SJCRH30 (cell line): ENCODE measurements at places on chromosomes 3 and 15.

DNA sequence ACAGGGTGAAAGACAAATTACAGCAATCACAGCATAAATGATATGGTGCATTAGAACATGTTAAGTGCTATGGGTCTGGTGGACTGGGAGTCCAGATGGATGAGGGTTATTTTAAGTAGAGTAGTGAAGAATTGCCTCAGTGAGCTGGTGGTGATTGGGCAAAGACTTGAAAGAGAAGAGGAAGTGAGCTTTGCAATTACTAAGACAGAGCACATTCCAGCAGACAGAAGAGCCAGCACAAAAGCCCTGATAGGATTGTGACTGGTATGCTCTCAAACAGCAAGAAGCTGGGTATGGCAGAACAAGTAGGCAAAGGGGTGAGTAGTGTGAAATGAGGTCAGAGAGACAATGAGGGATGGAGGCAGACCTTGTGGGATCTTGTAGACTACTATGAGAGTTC lies 2.1 kb upstream of the ACKR4 start:
- DNase-seq = no peak

DNA sequence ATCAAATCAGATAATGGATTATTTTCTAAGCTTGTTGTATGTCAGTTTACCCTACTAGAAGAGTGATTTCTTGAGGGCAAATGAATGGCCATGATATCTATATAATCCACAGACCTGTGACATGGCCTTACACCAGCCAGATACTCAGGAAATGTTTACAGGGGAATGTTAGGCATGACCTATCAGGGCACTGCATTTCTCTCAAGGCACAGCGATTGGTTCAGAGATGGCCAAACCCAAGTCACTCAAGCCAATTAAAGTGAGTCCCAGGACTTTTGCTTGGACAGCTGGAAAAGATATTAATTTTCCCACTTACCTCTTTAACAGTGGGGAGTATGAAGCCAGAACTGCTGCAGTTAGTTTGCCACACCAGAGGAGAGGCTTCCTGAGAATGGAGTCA lies 28.7 kb upstream of the GATA2 start:
- no peak for DNase-seq

DNA sequence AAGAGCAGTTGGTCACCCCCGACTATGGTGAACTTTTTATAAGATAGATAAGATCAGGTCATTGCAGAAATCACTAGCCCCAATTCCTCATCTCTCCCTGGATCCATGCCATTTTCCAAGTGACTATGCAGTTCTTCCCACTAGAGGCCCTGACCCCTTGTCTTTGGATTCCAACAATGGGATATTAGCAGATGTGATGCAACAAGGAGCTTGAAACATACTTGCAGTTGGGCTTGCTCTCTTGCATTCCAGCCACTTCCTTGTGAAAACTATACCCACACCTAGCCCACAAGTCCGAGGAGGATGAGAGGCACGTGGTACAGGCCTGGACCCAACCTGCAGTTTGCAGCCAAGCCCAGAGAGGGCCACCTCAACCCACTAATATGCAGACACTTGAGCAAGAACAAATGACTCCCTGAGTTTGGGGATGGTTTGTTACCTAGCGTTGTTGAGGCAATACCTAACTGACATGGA lies 60.6 kb downstream of the SUCLG2 start:
- no peak for DNase-seq

DNA sequence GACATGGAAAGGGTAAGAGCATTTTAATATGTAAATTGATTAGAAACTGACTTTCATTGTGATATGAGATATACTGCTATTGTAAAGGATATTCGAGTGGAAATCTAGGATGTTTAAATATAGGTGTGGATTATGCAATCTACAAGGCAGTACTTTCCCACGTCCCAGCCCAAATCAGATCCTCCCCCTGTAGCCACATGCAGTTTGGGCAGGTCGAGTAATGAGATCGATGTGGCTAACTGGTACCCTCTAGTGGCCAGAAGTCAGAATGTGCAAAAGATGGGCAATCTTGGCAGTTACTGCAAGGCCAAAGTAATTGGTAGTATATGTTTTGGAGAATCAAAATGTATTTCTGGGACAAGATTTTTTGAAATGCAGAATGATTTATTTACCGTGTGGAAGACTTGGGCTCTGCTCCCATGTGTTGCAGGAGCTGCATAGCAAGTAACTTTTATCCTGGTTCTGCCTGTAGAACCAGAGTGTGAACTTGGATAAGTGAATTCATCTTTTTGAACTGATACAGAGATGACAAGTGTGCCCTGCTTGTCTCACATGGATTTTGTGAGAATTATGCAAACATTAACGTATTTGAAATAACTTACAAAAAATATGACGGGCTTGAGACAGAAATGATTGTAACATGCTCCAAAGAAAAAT lies 94.5 kb upstream of the ADAMTSL3 start:
- DNase-seq = peak; percentile 45

GRCh38 chr15:48566668-48567067 lies 78.8 kb downstream of the FBN1 start:
- DNase-seq = peak; percentile 38

DNA sequence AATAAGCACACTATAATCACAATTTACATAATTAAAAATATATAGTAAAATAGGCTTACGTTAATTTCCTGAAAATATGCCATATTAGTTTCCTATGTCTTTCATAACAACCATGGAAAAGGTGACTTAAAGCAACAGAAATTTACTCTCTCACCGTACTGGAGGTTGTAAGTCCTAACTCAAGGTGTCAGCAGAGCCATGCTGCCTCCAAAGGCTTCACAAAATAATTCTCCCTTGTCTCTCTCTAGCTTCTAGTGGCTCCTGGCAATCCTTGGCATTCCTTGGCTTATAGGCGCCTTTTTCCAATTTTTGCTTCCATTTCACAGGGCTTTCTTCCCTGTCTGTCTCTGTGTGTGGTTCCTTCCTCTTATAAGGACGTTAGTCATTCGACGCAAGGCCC lies 7.6 kb downstream of the SI start:
- no peak for DNase-seq

- DNase-seq = peak; percentile 27
These were observed 6.7 kb downstream of the NANOGP8 start for GRCh38 chr15:35078221-35078915.

GRCh38 chr3:101838691-101839090 lies 10.6 kb upstream of the NFKBIZ start:
- no peak for DNase-seq

DNA sequence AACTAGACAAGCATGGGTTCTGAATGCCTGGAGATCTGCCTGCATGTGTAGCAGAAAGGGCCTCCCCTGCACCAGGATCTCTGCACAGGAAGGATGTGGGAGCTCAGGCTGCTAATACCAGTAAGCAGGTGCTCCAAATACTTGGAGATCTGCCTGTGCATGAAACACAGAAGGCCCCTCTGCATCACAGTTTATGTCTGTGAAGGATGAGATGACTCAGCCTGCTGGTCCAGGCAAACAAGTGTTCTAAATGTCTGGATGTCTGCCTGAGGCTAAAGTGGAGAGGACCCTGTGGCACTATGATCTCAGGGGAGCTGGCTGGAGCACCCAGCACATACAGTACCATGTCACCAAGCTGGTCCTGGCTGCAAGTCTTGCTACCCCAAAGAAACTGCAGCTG lies 678.8 kb downstream of the MCTP2 start:
- DNase-seq = peak; percentile 78

- DNase-seq = no peak
These were observed 12.4 kb upstream of the ATP10A start for GRCh38 chr15:25875566-25875965.

DNA sequence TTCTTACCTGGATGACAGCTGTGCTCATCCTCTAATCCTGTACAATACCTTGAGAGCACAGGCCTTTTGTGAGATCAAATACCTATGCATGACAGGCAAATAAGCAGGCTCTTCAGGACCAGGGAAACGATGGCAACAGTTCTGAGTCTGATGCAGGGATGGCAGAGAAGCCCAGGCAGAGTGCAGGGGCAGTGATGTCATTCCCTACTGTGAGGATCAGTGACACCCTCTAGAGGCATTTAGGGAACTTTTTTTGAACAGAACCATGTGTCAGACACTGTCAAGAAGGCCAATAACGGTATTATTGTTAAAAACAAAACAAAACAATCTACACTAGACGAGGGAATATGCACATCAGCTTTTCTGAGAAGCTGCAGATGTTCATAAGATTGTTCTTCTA lies 314.8 kb upstream of the CTDSPL start:
- DNase-seq = no peak

GRCh38 chr3:11464356-11464755 lies 179.4 kb downstream of the VGLL4 start:
- no peak for DNase-seq

DNA sequence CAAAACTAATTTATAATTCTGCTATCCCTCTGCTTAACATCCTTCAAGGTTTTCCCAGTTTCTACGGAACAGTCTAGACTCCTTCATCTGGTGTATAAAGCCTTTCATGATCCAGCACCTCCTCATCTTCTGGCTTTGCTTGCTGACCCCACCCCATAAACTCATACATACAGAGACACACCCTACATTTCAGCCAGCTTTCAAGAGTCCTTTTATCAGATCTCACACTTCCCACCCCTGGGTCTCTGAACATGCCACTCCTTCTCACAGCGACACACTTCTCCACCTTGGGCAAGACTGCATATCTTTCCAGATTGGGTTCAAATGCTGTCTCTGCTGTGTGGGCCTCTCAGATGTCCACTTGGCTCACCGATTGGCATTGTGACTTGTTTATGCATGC lies 166.8 kb upstream of the LPP start:
- DNase-seq = no peak
